ENCODE measurements at places on chromosomes 11 and 22.

- DNase-seq: no peak
Observed at GRCh38 chr11:119089319-119089718, 4.6 kb downstream of the HMBS start.

GRCh38 chr11:130413405-130414106 lies 14.9 kb downstream of the ADAMTS8 start:
- DNase-seq: no peak

- peak; percentile 88 for DNase-seq
Observed at GRCh38 chr11:34051349-34052035, at the start of gene CAPRIN1. Gene CAPRIN1, plus strand, starts transcription at chr11:34051731. Its CDS starts 690 bp downstream, at chr11:34052421.

- DNase-seq: peak; percentile 35
Observed at GRCh38 chr22:23533328-23533762, 46.7 kb downstream of the IGLL1 start.

DNA sequence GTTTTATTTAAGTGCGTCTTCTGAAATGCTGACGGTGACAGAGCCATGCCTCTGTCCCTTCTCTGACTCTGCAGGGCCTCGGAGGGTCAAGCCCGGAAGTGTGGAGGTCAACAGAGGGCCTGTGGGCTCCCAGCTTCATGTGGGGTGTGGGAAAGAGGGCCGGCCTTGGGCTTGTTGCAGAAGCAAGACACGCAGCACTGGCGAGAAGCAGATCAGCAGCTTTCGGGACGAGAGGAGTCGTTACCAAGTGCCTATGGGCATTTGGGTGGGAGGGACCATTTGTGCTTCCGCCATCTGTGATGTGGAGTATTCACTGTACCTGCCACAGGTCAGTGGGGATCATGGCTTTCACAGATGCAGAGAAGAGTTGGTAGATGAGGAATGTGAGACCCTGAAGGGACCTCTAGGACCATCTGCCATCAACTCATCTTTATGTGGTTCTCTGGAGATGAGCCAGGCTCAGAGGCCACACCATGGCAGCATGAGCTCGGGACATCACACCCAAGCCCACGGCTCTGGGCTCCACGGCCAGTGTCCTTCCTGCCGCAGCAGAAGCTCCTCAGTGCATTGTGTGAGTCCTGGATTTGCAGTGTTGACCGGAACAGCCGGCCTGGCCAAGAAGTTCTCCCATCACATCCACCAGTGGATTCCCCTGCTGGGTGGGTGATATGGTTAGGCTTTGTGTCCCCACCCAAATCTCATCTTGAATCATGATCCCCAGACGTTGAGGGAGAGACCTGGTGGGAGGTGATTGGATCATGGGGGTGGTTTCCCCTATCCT lies 590.7 kb downstream of the TBC1D22A start:
- DNase-seq: no peak

- DNase-seq: no peak
Observed at GRCh38 chr11:110907629-110908028, 195.4 kb upstream of the ARHGAP20 start.

DNA sequence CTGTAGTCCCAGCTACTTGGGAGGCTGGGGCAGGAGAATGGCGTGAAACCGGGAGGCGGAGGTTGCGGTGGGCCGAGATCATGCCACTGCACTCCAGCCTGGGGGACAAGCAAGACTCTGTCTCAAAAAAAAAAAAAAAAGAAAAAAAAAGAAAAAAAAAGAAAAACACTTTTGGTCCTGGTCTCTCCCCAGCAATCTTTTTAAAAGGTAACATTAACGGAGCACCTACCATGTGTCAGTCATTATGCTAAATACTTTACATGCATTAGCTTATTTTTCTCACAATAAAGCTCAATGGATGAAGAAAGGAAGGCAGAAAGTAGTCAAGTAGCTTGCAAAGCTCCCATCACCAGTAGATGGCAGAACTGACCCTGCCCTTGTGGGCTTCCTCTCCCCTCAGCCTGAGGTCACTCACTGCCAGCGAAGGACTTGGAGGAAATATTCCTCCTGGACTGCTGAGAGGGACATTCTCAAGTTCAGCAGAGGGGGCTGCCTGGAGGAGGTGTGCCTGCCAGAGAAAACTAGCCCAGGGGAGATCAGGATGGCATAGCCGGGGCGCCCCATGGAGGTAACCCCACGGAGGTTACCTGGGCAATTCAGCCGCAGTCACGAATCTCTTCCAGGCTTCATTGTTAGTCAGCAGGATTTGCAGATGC lies 15.5 kb downstream of the APOL3 start:
- DNase-seq: peak; percentile 49

GRCh38 chr11:47259232-47259977 lies 1.6 kb downstream of the NR1H3 start:
- DNase-seq: peak; percentile 46

GRCh38 chr11:113091481-113091780 lies 130.2 kb downstream of the NCAM1 start:
- no peak for DNase-seq

GRCh38 chr11:4381901-4382300 lies 11.6 kb downstream of the TRIM21 start:
- DNase-seq: no peak

- no peak for DNase-seq
Observed at GRCh38 chr11:35016916-35017315, 100.5 kb downstream of the PDHX start.

DNA sequence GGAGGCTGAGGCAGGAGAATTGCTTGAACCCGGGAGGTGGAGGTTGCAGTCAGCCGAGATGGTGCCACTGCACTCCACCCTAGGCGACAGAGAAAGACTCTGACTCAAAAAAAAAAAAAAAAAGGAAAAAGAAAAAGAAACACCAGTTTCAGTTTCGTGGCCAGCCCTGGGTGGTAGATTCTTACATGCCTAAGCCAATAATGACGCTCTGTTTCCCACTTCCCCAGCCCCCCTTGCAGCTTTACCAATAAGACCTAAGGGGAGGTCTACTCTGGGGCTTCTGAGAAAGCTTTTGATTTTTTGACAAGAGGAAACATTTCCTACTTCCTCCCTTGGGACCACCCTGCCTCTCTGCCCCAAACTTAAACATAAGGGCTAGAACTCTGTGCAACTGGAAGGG lies 30.0 kb upstream of the PTPRJ start:
- DNase-seq: peak; percentile 39

DNA sequence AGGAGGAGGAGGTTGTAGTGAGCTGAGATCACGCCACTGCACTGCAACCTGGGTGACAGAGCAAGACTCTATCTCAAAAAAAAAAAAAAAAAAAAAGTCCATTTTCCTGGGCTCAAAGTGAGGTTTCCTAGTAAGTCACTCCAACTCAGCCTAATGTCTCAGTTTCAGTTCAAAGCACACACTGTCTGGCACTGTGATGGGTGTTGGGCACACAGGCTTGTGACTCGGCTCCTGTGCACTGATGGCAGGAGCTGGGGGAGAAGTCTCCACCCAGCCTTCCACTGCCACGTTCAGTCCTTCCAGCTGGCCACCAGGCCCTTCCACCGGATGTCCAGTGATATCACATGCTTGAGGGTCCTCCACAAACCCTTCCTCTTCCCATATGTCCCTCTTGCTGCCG lies 186.0 kb downstream of the CEP164 start:
- no peak for DNase-seq

DNA sequence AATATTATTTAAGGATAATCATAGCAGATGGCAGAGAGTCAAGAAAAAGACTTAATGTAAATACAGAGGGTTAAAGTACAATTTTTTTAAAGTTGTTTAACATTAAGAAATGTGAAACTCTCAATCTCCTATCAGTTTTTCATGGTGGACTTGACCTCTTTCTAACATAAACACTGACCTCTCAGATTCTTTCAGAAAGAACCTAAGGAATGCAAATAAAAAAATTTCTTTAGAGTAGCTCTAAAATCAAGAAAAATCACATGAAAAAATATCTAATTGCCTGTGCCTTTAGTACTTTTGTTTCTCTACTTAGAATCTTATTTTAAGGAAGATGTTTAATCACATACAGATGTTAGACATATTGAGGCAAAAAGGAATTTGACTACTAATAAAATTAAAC lies 12.9 kb downstream of the RNF141 start:
- no peak for DNase-seq

DNA sequence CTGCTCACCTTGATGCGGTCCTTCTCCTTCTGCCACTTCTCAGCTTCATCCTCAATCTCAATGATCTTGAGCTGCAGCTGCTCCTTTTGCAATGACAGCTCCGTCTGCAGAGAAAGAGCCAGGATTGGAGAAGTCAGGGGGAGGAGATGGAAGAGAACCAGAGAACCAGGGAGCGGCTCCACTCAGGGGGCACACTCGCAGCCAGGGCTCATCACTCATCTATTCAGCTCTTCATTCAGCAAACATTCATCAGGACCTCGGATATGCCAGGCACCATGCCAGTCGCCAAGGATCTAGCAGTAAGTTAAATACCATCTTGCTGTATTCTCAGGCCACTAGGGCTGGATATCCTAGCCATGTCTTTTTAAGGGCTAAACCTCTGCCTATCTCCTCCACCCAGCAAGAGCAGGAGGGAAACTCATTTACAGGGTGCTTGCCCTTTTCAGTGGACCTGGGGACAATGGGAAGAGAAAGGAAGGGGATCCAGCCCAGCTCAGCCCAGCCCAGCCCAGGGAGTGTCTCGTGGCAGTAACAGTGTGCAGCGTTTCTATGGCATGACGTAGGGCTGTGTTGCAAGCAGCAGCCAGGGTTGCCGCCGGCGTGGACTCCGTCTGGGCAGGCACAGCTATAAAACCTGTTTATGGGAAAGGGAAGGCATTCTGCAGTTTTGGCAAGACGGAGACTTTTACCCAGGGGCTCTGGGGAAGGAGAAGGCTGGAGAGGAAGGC lies 9.4 kb downstream of the TRIM29 start:
- no peak for DNase-seq

DNA sequence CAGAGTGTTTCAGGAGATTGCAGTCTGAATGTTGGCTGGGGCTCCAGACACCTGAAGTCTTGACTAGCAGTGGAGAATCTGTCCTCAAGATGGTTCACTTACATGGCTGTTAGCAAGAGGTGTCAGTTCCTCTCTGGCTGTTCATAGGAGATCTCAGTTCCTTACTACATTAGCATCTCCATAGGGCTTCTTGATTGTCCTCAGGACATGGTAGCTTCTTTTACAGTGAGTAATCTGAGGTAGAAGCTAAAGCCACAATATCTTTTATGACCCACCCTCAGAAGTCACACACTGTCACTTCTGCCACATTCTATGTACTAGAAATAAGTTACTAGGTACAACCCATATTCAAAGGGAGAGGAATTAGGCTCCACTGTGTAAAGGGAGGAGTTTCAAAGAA lies 10.5 kb upstream of the PATL1 start:
- no peak for DNase-seq

DNA sequence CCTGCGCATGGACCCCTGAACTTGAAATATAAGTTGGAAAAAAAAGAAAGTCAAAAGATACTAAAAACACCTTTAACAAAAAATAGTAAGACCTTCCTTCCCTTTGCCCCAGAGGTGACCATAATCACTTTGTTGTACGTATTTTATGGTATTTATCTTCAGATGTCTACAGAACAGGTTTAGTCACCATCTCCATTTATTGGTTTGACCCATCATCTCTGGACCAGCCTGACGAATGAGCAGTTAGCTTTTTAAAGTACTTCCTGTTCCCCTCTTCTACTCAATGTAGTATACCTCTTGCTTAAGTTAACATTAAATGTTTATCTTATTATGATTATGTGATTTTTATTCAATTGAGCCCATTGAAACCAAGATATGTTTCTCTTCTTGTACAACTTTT lies 64.7 kb upstream of the CREB3L1 start:
- DNase-seq: no peak

DNA sequence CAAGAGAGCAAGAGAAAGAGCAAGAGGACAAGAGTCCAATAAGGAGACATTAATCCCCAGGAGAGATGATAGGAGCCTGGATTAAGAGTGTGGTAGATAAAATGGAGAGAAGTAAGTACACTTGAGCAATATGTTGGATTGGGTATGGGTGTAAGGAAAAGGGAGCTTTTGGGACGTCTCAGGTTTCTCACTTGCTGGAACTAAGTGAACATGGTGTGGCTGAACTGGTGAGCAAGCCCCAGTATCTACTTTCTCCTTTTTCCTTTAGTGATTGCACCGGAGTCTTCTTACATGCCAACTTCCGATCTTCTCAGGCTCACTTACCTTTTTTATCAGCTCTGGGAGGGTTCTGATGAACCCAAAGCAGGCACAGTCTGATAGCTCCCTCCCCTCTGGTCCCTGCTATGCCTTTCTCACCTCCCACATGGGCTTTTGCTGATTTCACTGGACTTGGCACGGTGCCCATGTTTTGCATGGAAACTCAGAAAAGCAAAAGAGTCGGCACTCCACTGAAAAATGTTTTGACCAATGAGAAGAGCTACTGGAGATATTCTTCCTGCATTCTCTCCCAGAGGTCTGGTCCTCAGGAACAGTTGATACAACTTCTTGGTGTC lies 14.5 kb upstream of the APLNR start:
- no peak for DNase-seq

DNA sequence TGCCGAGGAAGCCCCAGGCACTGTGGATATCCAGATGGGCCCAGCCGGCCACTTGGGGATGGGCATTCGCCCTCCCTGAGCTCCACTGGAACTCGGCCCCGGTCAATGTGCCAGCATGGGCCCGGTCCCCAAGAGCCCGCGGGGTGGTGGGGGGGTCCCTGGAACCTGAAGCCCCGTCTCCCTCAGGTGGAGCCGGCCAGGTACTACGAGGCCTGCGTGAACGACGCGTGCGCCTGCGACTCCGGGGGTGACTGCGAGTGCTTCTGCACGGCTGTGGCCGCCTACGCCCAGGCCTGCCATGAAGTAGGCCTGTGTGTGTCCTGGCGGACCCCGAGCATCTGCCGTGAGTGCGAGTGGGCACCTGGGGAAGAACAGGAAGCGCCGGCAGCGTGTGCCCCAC lies 21.2 kb downstream of the MUC5AC start:
- DNase-seq: no peak

DNA sequence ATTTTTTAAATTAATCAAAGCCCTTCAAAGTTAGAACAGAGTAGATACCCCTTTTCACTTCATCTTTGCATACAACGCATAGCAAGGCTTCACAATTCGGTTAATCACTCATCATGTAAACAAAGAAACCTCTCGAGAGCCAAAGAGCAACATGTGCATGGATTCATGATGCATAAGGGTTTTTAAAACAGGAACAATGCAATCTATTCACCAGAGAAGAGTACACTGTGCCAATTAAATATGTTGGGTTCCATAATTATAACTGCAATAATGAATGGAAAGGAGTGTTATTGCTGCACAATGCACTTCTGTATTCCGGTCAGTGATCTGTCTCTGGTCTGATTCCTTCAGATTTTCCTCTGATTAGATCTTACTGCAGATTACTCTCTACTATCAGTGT lies 45.3 kb downstream of the CADM1 start:
- no peak for DNase-seq

DNA sequence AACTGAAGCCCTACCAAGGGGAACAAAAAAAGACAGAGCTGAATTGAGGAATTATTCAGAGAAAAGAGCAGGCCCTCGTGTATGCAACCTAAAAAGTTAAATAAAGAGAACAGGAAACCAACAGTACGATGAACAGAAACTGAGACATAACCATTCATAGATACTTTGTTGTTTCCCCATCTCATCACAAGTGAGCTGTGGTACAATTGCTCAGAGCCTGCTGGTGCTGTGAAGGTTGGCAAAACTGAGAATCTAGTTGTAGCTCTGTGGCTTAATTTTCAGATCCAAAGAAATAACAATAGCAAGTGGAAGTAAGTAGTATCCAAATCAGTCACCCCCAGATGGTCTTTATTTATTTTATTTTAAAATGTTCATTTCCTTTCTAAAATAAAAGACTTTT lies 37.7 kb upstream of the BLID start:
- no peak for DNase-seq

GRCh38 chr11:64339754-64340408 lies at the start of gene CCDC88B:
Gene CCDC88B, plus strand, starts transcription at chr11:64340204. Its CDS starts 63 bp downstream, at chr11:64340267.
- peak; percentile 82 for DNase-seq

Data from activated T-cell treated with anti-CD3 and anti-CD28 coated beads, Interleukin-2, amount 50 U/mL, for 1 hour (primary cell).